M059J (cell line): ENCODE measurements at places on chromosomes 11 and 22. TPM values are rescaled to one million over a fixed set of nuclear protein-coding genes. Genes with fewer than 3 reads are reported as not detected.

Gene GDPD4
- total RNA-seq: not detected in 2 replicates

Gene CRY2
- total RNA-seq: 3.1 and 6.1 TPM in 2 replicates

Gene TP53I11
- total RNA-seq: 52.0 and 64.2 TPM in 2 replicates

Gene TMEM121B
- 0.07 TPM in 1 of 2 replicates, not detected in the other for total RNA-seq

Gene RIC3
- 0.32 TPM in 1 of 2 replicates, not detected in the other for total RNA-seq

Gene UPK3A
- not detected in 2 replicates for total RNA-seq

Gene DMC1
- total RNA-seq: 0.10 TPM in 1 of 2 replicates, not detected in the other

Gene OR51A7
- not detected in 2 replicates for total RNA-seq

Gene SLC37A2
- total RNA-seq: 7.2 and 11.8 TPM in 2 replicates

Gene VPREB1
- total RNA-seq: not detected in 2 replicates

Gene ISX
- total RNA-seq: not detected in 2 replicates

Gene TANGO2
- 34.0 and 36.1 TPM in 2 replicates for total RNA-seq

Gene PHF21B
- not detected in 2 replicates for total RNA-seq

Gene UPK2
- not detected in 2 replicates for total RNA-seq

Gene SLC2A11
- 9.5 and 16.4 TPM in 2 replicates for total RNA-seq

Gene PRR33
- total RNA-seq: not detected in 2 replicates

Gene MIOX
- total RNA-seq: not detected in 2 replicates
